ENCODE measurements at places on chromosomes 5 and 9.

- no peak for DNase-seq
Measured at GRCh38 chr5:61993295-61993927, 312.6 kb upstream of the KIF2A start.

GRCh38 chr5:35502206-35502605 is 115.5 kb upstream of the SPEF2 start:
- DNase-seq = no peak

DNA sequence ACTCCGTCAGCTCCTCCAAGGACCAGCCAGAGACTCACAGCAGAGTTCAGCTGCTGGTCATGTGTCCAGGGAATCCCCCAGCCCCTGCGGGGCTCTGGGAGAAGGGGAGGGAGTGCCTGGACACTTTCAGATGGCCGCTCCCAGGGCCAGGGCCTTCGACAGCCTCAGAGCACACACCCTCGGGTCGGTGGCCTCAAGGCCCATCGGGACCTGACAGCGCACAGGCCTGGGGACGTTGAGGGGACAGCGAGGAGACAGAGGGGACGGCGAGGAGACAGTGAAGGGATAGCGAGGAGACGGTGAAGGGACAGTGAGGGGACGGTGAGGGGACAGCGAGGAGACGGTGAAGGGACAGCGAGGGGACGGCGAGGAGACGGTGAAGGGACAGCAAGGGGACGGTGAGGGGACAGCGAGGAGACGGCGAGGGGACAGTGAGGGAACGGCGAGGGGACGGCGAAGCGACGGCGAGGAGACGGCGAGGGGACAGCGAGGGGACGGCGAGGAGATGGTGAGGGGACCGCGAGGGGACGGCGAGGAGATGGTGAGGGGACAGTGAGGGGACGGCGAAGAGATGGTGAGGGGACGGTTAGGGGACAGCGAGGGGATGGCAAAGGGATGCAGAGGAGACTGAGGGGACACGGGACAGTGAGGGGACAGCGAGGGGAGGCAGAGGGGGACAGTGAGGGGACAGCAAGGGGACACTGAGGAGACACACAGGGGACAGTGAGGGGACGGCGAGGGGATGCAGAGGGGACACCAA is 47.3 kb downstream of the SLC12A7 start:
- no peak for DNase-seq

GRCh38 chr5:96302174-96302738 is 130.8 kb downstream of the PCSK1 start:
- no peak for DNase-seq

DNA sequence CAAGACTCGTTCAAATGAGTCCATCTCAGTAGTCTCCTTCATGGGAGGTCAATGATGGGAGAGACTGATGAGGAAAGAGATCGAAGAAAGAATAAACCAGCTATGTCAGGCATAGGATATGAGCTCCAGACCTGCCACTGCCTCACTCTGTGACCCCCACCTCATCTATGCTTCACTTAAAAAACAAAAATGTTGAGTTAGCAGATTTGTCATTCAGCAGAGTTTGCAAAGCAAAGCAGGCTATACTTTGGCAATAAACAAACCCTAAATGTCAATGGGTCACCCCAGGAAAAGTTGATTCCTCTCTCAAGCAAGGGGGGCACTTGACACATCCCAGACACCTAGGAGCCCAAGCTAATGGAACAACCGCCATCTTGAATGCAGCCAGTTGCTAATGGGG is 117.0 kb downstream of the GABBR2 start:
- DNase-seq = no peak

GRCh38 chr9:115412656-115413055 is 294.7 kb upstream of the TNC start:
- DNase-seq = no peak

GRCh38 chr9:88873635-88874034 is 117.6 kb upstream of the S1PR3 start:
- DNase-seq = no peak

- DNase-seq = peak; percentile 47
Measured at GRCh38 chr5:157273131-157273556, 7.2 kb downstream of the CYFIP2 start.

GRCh38 chr5:73088026-73088425 is 32.3 kb upstream of the TMEM171 start:
- no peak for DNase-seq

DNA sequence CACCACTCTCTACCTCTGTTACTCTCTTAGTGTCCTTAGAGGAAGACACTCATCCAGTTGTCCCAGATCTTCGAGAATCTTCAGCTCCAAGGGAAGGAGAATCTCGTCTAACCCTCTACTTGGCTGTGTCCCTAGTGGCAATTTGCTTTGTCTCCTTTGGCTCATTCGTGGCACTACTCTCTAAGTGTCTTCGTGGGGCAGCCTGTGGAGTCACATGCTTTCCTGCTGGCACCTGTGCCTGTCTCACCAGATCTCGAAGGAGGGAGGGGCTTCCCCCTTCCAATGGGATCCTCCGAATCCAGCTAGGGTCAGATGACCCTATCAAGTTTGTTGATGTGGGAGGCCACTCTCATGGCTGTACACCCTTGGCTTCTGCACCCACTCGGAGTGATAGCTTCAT is 1.8 kb upstream of the PCDHGC5 start:
- DNase-seq = no peak
